GM18507 (cell line): ENCODE measurements at places on chromosomes 1 and 21.

DNA sequence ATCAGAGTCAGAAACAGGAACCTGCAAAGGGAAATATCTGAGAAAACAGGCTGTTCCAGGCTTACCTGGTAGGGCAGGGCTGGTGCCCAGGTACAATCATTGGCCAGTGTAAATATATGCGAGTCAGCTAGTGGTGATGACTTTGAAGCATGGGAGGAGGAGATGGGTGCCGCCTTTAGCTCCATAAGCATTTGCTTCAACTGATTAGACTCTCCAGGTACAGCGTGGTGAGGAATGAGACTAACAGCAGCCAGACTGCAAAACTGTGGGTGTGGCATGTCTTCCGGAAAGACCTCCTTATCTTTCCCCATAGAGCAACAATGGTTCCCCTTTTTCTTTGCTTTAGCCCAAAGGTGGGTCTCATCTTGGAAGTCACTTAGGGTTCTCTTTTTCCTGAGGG lies 137.2 kb downstream of the LRIG2 start:
- no peak for DNase-seq

DNA sequence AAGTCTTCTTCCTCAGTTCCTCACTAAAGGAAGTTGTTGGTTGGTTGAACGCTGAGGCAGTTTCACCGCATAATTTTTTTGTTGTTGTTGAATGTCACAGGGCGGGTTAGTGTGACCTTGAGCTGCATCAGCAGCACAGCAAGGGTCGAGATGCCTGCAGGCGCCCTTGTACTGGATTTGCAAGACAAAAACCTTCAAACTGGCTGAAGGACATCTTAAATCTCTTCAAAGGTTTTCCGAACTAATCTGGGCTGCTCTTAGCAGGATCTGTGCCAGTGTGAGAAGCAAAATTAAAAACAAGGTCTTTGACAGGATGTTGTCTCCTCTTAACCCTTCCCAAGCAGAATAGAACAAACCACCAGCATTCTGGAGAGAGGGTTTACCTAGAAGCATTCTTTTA lies 59.4 kb downstream of the NRIP1 start:
- no peak for DNase-seq

GRCh38 chr1:236753964-236754363 lies 41.1 kb upstream of the MTR start:
- no peak for DNase-seq

DNA sequence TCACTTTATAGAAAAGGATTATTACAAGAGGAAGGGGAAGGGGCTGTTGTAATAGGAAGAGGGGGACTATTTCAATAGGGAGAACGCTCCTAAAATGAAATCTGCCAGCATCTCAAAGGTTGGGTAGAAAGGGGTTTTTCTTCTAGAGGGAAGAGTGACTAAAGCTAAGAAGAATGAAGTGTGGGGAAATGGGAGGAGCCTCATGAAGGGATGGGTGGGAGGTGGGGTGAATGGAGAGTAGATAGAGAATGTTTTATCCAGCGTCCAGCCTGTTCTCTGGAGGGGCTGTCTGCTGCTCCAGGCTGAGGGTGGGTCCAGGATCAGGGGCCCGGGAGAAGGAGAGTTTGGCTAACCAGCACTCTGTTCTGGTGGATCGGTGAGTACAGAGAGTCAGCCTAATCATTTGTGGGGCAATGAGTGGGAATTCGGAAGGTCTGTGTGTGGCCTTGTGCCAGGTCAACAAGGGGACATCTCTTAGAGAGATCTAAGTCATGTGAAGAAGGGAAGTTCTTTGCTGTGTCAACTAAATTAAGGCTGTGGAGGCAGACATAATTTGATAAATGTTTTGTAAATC lies 25.2 kb downstream of the VN1R5 start:
- no peak for DNase-seq

GRCh38 chr1:65490231-65491009 lies 70.0 kb downstream of the LEPR start:
- DNase-seq = no peak

DNA sequence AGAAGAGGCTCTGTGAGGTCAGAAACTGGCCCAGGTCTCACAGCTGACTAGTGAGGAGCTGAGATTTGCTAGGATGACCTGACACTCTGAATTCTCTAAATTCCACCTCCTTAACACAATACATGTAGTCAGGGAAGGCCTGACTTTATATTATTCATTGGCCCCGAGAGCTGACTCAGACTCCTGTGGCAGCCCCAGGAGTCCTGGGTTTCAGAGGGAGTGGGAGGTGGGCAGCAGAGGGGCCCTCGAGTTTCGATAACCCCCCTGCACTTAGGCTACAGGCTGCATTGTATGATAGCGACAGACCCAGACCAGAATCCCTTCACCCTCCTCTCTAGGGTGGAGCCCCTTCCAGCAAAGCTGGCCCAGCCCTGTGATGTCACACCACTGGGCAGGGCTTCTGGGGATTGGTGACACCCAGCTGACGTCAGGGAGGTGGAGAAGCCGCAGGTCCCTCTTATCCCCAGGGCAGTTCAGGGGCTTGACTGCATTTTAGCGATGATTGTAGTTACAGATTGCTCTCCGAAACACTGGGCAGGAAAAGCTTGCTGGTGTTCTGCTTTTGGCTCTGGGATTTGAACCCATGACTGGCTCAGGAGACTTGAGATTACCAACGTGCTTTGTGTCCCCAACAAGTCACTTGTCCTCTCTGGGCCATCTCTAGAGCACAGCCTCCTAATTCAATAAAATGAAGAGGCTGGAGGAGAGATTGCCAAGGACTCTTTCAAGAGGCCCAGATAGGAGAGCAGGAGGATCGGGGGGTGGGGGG lies 17.0 kb upstream of the GPR37L1 start:
- no peak for DNase-seq

GRCh38 chr1:230141797-230142607 lies 75.0 kb downstream of the GALNT2 start:
- no peak for DNase-seq

- no peak for DNase-seq
These were observed 62.8 kb upstream of the NEK2 start for GRCh38 chr1:211738096-211738690.
